ENCODE measurements at places on chromosomes 4 and X. TPM values are rescaled to one million over a fixed set of nuclear protein-coding genes. Genes with fewer than 3 reads are reported as not detected.

GRCh38 chr4:183350317-183351071, 28.3 kb upstream of the CLDN24 start:
- peaks cover 17% of the 10 kb centered on the region for H3K4me1 ChIP-seq
- DNase-seq = no peak
- H3K27ac ChIP-seq = peak overlapping the region; percentile 60
- H3K4me3 ChIP-seq = no peak overlapping the region
- peaks cover 12% of the 10 kb centered on the region for H3K27me3 ChIP-seq

- H3K4me3 ChIP-seq = no peak overlapping the region
- no peak overlapping the region for H3K27ac ChIP-seq
- H3K36me3 ChIP-seq = no peaks in the 10 kb centered on the region
- no peak for DNase-seq
- no peaks in the 10 kb centered on the region for H3K4me1 ChIP-seq
Measured at GRCh38 chr4:20432088-20432487, 180.4 kb downstream of the SLIT2 start.

DNA sequence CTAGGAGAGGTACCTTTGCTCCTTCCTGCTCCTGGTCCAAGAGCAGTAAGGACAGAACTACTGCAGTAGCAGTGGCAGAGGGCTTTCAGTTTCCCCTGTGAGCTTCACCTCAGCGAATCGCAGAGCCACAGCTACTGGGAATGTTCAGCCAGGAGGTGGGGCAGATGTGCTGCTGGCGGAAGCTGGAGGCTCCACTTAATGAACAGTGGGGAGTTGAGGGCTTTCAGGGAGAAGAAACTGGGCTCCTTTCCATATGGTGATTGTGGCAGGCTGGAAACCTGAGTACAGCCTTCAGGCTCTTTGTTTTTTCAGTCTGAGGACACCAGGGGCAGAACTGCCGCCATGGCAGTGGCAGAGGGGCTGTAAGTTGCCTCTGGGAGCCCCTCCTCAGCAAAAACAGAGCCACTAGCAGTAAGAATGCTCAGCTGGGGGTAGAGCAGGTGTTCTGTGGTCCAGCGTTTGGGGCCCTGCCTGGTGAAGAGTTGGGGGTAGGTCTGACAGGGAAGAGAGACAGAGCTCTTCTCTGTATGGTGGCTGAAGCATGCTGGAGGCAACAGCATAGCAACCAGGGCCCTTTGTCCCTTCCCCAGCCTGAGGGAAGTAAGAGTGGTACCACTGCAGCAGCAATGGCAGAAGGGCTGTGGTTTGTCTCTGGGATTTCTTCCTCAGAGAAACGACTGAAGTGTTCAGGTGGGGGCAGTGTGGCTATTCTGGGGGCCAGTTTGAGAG, 106.0 kb upstream of the GRXCR1 start:
- H3K36me3 ChIP-seq = no peaks in the 10 kb centered on the region
- no peak for DNase-seq
- no peak overlapping the region for H3K4me3 ChIP-seq
- peaks cover 13% of the 10 kb centered on the region for H3K4me1 ChIP-seq
- no peaks in the 10 kb centered on the region for H3K27me3 ChIP-seq
- H3K27ac ChIP-seq = no peak overlapping the region

The HPGDS gene
- total RNA-seq = not detected

- no peak overlapping the region for H3K27ac ChIP-seq
- no peaks in the 10 kb centered on the region for H3K36me3 ChIP-seq
- DNase-seq = no peak
Measured at GRCh38 chrX:98071331-98071730, 1187.6 kb downstream of the RPA4 start.

The NUP62CL gene
- total RNA-seq = 2.5 TPM

- H3K4me3 ChIP-seq = peak within 1 kb of the TSS; percentile 71
- H3K4me1 ChIP-seq = peaks cover 10% of the 10 kb centered on the region
- H3K36me3 ChIP-seq = no peaks in the 10 kb centered on the region
- H3K27me3 ChIP-seq = peaks cover 31% of the 10 kb centered on the region
Measured at GRCh38 chrX:46912098-46912602, at the start of gene JADE3. TSS of gene JADE3 (plus strand) at chrX:46912421. CDS start at chrX:46984895, 72,474 bp downstream.

- H3K4me3 ChIP-seq = no peak overlapping the region
- H3K36me3 ChIP-seq = no peaks in the 10 kb centered on the region
- DNase-seq = no peak
- no peaks in the 10 kb centered on the region for H3K27me3 ChIP-seq
- no peak overlapping the region for H3K27ac ChIP-seq
- no peaks in the 10 kb centered on the region for H3K4me1 ChIP-seq
Measured at GRCh38 chr4:20195071-20195885, 56.4 kb upstream of the SLIT2 start.

GRCh38 chr4:63529581-63530337, 879.5 kb downstream of the TECRL start:
- no peak for DNase-seq
- no peak overlapping the region for H3K4me3 ChIP-seq
- H3K27ac ChIP-seq = no peak overlapping the region
- no peaks in the 10 kb centered on the region for H3K36me3 ChIP-seq

DNA sequence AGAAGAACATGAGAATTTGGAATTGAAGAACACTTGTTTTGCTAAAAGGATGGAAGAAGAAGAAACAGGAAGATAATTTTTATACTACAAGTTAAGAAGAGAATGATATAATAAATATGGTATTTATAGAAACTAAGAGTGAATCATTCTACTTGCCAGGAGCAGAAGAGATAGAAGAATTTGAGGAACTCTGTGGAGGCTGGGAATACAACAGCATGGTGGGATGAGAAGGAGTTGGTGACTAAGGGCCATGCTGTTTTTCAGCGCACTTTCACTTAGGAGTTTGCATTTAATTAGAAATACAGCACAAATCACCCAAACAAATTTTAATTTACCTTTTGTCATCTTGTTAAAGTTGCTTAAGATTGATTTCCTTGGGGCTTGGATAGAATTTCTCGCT, 20.5 kb downstream of the HADH start:
- no peak overlapping the region for H3K27ac ChIP-seq
- no peaks in the 10 kb centered on the region for H3K27me3 ChIP-seq
- no peak overlapping the region for H3K4me3 ChIP-seq

DNA sequence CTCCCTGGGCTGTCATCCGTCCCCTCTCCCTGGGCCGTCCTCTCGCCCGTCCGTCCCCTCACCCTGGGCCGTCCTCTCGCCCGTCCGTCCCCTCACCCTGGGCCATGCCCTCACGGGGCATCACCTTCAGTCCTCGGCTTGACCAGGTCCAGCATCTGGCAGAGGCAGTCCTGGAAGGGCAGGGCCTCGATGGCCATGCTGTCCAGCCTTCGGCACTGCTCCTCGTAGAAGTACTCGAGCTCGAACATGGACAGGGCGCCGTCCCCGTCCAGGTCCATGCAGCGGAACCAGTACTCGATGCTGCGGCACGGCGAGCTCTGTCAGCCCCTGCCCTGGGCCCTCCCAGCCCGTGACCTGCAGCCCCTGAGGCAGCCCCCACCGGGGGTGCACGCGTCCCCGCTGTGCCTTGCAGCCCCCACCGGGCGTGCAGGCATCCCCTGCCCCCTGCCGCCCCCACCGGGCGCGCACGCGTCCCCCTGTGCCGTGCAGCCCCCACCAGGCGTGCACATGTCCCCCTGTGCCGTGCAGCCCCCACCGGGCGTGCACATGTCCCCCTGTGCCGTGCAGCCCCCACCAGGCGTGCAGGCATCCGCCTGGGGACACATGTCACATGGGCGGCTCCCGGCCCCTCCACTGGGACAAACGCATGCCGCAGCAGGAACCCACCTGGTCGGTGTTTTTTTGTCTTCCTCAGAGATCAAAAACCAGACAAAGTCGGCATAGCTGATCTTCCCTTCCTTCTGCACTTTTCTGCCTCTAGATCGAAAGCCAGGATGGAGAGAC, 22.2 kb upstream of the GTPBP6 start:
- peaks cover 23% of the 10 kb centered on the region for H3K36me3 ChIP-seq
- H3K4me1 ChIP-seq = no peaks in the 10 kb centered on the region
- DNase-seq = no peak

- no peaks in the 10 kb centered on the region for H3K4me1 ChIP-seq
- no peaks in the 10 kb centered on the region for H3K36me3 ChIP-seq
- no peak overlapping the region for H3K27ac ChIP-seq
- H3K27me3 ChIP-seq = peaks cover 9% of the 10 kb centered on the region
- no peak overlapping the region for H3K4me3 ChIP-seq
Measured at GRCh38 chr4:27318740-27319139, 458.1 kb downstream of the STIM2 start.

DNA sequence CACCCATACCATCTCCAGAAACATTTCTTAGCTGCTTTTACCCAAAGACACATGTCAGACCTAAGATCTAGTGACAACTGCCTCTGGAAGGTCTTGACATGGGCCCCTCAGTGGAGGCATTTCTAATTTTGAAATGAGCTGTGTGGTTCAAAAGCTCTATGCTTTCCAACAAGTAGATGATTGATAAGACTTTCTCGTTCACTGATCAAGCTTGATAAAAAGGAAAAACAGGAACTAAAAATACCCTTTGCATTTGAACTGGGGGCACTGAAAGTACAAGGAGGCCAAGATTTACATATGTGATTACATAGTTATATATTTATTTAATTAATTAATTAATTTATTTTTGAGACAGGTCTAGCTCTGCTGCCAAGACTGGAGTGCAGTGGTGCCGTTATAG, 61.3 kb upstream of the SCOC start:
- DNase-seq = no peak
- no peak overlapping the region for H3K27ac ChIP-seq
- no peaks in the 10 kb centered on the region for H3K36me3 ChIP-seq

The XK gene
- 0.07 TPM for total RNA-seq

- no peaks in the 10 kb centered on the region for H3K36me3 ChIP-seq
- H3K4me1 ChIP-seq = no peaks in the 10 kb centered on the region
- no peaks in the 10 kb centered on the region for H3K27me3 ChIP-seq
- no peak for DNase-seq
Measured at GRCh38 chrX:26352891-26353430, 137.0 kb downstream of the MAGEB5 start.

DNA sequence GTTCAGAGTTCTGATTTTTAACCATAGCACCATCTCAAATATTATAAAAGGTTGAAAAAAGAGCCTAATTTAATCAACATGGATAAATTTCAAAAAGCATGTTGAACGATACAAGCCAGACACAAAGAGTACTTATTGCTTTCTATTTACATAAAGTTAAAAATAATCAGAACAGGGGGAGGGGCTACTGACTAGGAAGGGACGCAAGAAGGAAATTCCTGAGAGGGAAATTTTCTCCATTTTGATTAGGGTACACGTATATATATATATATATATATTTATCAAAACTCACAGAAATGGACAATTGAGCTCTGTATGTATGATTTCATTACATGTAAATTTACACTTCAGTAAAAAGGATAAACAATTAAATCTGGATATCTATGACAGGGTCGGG, 482 bp upstream of the MBTPS2 start:
- peak overlapping the region; percentile 84 for H3K4me3 ChIP-seq
- H3K36me3 ChIP-seq = peaks cover 6% of the 10 kb centered on the region
- H3K27me3 ChIP-seq = no peaks in the 10 kb centered on the region
- DNase-seq = no peak

GRCh38 chr4:75398501-75398900, 115.7 kb downstream of the RCHY1 start:
- no peaks in the 10 kb centered on the region for H3K4me1 ChIP-seq
- H3K27ac ChIP-seq = no peak overlapping the region
- peaks cover 2% of the 10 kb centered on the region for H3K27me3 ChIP-seq
- H3K36me3 ChIP-seq = no peaks in the 10 kb centered on the region
- DNase-seq = no peak

DNA sequence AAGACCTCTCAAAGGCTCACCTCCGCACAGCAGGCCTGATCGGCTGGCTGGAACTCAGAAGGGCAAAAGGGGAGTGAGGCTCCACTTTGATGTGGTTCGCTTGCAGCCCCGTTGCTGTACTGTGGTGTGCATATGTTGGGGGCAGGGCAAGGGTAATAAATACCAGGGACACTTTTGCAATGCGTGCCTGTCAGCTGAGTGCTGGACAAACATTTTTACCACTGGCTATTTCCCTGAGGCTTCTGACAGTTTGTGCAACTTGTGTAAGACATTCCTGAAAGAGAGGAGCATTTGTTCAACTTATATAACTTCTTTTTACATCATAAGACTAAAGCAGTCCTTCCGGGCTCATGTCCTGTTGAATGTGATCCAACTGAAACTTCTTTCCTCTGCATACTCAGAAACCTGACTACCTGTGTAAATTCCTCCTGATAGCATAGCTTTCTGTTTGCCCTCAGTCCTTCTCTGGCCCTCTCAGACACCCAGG, 82.3 kb downstream of the SPRY1 start:
- DNase-seq = no peak
- no peak overlapping the region for H3K4me3 ChIP-seq
- peak overlapping the region; percentile 71 for H3K27ac ChIP-seq
- H3K27me3 ChIP-seq = no peaks in the 10 kb centered on the region
- H3K36me3 ChIP-seq = no peaks in the 10 kb centered on the region
- H3K4me1 ChIP-seq = peaks cover 37% of the 10 kb centered on the region

The FAT4 gene
- not detected for total RNA-seq

The GAGE12F gene
- total RNA-seq = not detected

Data from activated CD4-positive, alpha-beta T cell treated with anti-CD3 and anti-CD28 coated beads for 36 hours (primary cell).